ENCODE measurements at places on chromosomes 3 and 15.

DNA sequence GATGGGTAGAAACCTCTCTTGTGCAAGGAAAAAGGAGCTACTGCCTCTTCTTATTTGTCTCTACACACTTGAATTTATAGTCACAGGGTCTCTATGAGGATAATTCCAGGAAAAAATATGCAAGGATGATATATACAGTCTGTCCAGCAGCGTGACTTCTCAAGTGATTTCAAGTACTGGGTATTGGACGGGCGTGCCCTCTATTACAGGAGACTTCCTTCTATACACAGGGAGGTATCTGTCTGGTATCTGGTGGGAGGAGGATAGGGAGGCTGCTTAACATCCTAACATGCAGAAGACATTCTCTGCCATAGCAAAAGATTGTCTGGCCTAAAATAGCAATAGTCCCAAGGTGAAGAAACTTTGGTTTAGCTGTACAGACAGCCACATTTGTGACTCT lies 146.1 kb downstream of the TPRG1 start:
- no peak for DNase-seq

- no peak for DNase-seq
Measured at GRCh38 chr15:50084932-50085331, 34.1 kb downstream of the ATP8B4 start.

DNA sequence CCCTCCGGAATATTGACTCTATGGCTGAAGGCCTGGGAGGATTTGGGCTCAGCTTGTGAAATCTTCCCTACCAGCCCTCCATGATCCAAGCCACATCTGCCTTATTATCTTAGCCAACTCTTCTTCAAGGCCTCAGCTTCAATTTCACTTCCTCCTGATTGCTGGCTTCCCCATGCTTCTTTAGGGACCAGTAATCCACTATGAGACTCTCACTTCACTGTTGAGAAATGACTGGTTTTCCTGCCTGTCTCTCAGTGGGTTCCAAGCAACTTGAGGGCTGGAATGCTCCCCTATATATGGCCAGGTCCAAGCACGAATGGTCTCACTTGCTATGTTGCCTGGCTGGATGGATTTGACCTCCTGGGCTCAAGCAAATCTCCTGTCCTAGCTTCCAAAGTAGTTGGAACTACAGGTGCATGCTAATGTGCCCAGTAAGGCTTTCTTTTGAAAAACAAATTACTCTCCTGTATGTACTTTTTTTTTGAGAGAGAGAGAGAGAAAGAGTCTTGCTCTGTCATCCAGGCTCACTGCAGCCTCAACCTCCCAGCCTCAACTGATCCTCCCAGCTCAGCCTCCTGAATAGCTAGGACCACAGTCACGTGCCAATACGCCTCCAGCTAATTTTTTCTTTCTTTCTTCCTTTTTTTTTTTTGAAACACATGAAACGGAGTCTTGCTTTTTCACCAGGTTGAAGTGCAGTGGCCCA lies 7.9 kb upstream of the PIK3CB start:
- DNase-seq = no peak

DNA sequence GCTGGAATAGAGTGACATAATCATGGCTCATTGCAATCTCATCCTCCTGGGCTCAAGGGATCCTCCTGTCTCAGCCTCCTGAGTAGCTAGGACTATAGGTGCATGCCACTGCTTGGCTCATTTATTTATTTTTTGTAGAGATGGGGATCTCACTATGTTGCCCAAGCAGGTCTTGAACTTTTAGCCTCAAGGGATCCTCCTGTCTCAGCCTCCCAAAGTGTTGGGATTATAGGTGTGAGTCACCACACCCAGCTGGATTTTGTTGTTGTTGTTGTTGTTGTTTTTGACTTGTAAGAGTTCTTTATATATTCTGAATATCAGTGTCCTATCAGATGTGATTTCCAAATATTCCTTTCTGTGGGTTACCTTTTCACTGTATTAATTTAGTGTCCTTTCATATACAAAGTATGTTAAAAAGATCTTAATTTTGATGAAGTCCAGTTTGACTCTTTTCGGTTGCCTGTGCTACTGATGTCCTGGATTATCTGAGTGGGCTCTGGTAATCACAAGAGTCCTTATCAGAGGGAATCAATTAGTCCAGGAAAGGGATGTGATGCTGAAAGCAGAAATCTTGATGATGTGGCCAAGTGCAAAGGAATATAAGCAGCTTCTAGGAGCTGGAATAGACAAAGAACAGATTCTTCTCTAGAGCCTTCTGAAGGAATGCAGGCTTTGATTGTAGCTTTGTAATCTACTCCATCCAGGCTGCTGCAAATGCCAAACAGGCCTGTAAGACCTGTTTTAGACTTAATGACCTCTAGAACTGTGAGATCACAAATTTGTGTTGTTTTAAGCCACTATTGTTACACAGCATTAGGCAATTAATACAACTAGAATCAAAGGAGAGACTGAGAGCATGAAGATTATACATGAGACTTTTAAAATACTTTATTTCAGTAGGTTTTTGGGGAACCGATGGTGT lies 30.2 kb downstream of the NCK1 start:
- no peak for DNase-seq

GRCh38 chr3:60759439-60759838 lies 491.8 kb downstream of the FHIT start:
- no peak for DNase-seq

- no peak for DNase-seq
Measured at GRCh38 chr15:52423852-52424251, 104.8 kb downstream of the MYO5A start.

GRCh38 chr15:69789648-69790393 lies 307.9 kb downstream of the TLE3 start:
- no peak for DNase-seq

- no peak for DNase-seq
Measured at GRCh38 chr3:108328821-108329486, 32.6 kb downstream of the HHLA2 start.

- no peak for DNase-seq
Measured at GRCh38 chr3:195116407-195117185, 154.4 kb downstream of the XXYLT1 start.

GRCh38 chr3:34742151-34742550 lies 897.2 kb upstream of the ARPP21 start:
- no peak for DNase-seq

DNA sequence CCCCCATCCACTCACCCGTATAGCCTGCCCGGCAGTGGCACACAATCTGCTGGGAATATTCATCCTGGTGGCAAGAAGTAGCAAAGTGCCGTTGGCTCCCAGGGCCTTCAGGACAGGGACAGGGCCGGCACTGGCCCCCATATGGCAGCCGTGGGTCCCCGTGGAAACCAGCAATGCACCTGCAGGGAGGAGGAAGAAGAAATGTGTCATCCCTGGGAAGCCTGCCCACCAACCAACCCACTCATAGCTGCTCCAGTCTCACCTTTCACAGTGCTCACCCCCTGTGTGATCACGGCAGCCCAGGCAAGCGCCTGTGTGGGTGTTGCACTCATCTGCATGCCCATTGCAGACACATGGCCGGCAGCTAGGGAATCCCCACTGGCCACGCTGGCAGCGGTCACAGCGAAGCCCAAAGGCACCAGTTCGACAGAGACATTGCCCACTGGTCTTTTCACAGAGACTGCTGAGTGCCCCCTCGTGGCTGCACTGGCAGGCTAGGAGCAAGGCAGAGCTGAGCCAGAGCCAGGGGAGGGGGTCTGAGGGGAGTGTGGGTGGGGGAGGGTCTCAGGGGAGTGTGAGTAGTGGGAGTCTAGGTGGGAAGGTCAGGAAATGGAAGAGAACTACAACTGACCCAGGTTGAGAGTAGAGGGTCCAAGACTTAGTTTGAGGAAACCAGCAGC lies 4.5 kb upstream of the USP19 start:
- DNase-seq = no peak

DNA sequence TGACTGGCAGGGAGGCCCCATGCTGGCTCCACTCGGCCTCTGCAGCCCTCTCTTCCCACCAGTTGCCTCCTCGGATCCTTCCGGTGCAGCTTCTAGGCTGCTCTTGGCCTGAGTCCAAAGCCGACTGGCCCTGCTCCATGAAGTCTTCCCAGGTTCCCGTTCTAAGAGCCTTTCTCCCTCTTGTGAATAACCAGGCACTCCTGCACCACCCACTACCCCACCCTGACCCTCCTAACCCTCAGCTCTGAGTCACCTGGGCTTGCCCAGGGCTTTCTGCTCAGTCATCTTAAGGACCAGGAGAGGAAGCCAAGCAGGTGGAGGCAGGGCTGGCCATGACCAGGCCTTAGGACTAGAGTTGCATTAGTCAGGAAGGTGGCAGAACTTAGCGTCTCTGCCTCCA lies 28.1 kb upstream of the CNBP start:
- DNase-seq = peak; percentile 59

DNA sequence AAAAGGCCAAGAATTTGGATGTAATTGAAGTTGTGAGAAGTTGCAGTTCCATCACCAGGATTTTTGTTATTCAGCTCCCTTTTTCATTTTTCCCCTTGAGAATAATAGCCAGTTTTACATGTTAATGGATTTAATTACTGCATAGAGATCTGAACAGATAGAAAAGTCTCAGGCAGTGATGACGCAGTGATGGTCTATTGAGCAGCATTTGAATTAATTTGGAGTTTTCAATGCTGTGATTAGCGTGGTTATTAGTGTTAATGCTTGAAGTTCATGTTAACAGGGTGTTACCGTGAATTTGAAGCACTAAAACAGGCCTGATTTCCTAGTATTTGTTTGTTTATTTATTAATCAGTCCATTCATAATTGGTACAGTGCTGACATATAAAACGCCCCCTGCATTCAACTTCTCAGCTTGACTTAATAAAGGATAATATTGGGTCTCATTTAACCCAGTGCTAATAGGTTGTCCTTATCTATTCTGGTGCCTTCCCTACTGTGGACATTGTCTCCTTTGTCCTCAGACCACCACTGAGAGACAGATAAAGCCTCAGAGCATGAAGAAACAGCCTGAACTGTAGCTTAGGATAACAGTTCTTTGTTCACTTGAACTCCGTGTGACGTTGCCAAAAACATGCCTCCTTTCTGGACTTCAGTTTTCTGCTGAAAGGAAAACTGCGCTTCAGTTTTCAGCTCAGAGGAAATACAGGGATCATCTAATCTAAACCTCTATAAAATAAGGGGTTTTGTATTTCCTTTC lies 82.4 kb downstream of the RTP4 start:
- no peak for DNase-seq

GRCh38 chr3:8492744-8493511 lies 8.7 kb upstream of the LMCD1 start:
- DNase-seq = no peak

DNA sequence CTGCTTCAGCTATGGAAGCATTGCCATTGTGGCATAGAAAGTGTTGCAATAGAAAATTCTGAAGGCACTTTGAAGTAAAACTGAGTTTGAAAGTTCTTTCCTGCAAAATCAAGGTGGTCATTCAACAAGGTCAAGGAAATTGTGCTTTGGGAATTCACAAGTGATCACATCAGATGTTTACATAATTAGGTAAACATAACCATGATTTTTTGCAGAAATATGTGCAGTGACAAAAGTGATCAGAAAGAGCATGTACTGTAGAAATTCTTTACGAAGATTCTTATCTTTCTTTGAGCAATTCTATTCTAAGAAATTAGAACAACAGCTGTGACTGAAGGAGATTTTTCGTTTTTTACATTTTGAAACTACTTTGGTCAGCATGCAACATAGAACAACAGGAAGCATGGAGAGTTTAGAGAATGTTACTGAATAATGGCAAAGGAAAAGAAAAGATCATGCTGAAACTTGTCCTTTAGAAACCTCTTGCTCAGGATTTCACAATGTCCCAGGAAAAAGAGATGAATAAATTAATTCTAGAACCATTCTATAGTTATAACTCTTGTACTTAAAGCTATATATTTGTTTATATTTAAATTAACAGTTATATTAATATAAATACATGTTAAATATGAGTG lies 643.4 kb upstream of the ARPP21 start:
- DNase-seq = no peak

- peak; percentile 44 for DNase-seq
Measured at GRCh38 chr15:60590935-60591495, 112.1 kb upstream of the ICE2 start.

- no peak for DNase-seq
Measured at GRCh38 chr3:4532535-4533112, 39.5 kb downstream of the ITPR1 start.

- DNase-seq = no peak
Measured at GRCh38 chr3:11624161-11624560, 19.6 kb downstream of the VGLL4 start.

DNA sequence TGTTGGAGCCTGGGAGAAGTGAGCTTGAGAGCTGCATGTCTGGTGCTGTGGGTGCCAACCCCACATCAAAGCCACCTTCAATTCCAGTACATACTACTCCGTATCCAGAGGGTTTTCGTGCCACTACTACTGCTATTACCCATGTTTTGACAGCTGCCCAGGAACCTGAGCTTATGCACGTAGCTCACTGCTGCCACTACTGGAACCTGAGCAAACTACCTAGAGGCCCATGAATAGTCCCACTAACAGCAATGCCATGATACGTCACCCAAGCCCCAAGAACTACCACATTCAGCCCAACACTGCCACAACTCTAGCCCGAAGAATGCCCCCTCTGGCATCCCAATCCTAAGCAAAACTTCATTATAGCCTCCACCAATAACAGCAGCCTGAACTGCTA lies 215.2 kb upstream of the BCHE start:
- DNase-seq = no peak

DNA sequence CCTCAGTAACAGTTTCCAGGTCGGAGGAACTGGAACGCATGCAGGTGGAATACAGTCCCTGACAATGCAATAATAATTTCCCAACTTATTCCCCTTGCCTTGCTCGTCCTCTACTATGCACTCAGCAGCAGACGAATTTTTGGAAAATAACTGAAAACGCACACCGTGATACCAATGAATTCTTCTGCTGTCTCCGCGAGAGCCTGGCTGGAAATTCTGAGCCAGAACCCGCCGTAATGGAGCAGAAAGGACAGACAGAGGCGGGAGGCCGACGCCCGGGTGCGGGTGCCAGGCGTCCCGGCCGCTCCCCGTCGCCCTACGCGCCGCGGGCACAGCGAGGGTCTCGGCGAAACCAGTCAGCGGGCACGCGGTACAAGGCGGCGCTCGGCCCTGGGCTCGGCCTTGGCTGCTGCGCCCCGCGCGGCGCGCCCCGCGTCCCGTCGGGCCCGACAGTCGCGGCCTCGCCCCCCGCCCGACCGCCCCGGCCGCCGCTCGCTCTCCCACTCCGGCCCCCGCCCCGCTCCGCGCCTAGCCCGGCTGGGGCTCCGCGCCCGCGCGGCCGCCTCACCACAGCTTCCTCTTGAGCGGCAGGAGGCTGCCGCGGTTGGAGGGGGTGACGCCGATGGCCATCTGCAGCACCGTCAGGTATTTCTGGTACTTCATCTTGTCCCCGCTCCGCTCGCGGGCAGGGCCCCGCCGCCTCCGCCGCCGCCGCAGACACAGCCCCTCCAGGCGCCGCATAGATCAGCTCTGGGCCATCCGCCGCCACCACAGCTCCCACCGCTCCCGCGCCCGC lies 114.5 kb upstream of the GOLGA8J start:
- no peak for DNase-seq

DNA sequence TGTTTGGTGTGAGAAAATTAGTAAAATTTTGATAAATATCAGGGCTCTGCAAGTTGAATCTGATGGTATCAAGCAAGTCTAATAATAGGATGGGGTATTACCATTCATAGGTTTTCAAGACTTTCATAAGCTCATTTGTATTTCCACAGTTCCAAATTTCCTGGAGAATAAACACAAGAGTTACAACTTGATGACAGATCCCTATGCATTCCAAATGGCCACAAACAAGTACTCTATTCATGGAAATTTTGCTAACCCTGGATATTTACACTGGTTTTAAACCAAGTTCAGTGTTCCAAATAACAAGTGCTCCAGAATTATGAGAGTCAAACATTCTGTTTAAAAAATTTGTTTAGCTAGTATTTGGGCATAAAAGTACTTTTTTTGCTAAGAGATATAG lies 75.0 kb upstream of the CNTN6 start:
- DNase-seq = no peak

Data from hepatic stellate cell (primary cell).